Stomach (tissue), 19 donors: ENCODE measurements at places on chromosomes 2 and 18. TPM values are rescaled to one million over a fixed set of nuclear protein-coding genes. Genes with fewer than 3 reads are reported as not detected.

The MTLN gene
- 426 TPM for total RNA-seq

DNA sequence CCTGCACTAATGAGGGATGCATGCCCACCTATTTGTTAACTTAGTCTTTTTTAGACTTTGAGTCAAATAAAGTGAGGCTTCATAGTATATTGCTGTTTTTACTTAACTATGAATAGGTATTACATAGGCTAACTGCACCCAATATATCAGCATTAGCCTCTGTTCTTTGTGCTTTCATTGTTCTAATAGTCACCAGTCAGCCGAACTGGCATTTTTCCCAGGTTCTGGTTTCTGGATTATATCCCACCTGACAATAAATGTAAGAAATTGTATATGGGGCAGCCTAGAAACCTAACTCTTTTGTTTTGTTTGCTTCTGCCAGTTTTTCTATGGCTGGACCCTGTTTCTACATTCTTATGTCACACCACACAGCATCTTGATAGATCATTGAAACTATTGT is 1672.4 kb upstream of the LRRTM1 start:
- H3K27me3 ChIP-seq = no peaks in the 10 kb centered on the region
- H3K4me3 ChIP-seq = no peak overlapping the region
- H3K27ac ChIP-seq = no peak overlapping the region
- no peak for DNase-seq
- H3K36me3 ChIP-seq = no peaks in the 10 kb centered on the region
- no peaks in the 10 kb centered on the region for H3K4me1 ChIP-seq

The ADD2 gene
- total RNA-seq = 2.3 TPM

DNA sequence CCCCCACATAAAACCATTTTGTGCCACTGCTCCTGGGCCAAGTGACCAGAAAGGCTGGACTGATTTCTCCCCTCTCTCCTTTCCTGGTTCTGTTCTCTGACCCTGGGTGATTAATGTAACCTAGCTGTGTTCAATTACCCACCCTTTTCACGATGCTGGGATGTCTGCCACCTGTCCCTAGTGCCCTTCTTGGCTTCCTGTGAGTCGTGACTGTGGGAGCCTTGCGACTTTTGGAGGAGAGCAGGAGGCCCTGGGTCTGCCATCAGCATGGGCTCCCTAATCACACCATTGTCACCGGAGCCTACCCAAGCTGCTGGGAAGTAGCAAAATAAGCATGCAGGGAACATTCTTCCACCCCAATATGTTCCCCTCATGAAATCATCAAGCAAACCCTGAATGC is 38.3 kb downstream of the SRSF7 start:
- no peak overlapping the region for H3K27ac ChIP-seq
- H3K27me3 ChIP-seq = no peaks in the 10 kb centered on the region
- no peaks in the 10 kb centered on the region for H3K4me1 ChIP-seq

The SULT1C3 gene
- total RNA-seq = not detected

The FIGLA gene
- total RNA-seq = not detected

- H3K4me1 ChIP-seq = no peaks in the 10 kb centered on the region
- H3K27ac ChIP-seq = no peak overlapping the region
- H3K36me3 ChIP-seq = no peaks in the 10 kb centered on the region
- no peak overlapping the region for H3K4me3 ChIP-seq
- no peaks in the 10 kb centered on the region for H3K27me3 ChIP-seq
Observed at GRCh38 chr2:22967756-22968155, 417.2 kb upstream of the KLHL29 start.

GRCh38 chr2:54722641-54723040 is 821 bp upstream of the EML6 start:
- H3K36me3 ChIP-seq = no peaks in the 10 kb centered on the region
- DNase-seq = no peak
- H3K4me3 ChIP-seq = peak overlapping the region; percentile 85

The PRSS56 gene
- not detected for total RNA-seq

- no peak overlapping the region for H3K4me3 ChIP-seq
- H3K27me3 ChIP-seq = peaks cover 15% of the 10 kb centered on the region
- peak; percentile 55 for DNase-seq
- H3K36me3 ChIP-seq = no peaks in the 10 kb centered on the region
Observed at GRCh38 chr18:23131693-23132319, 3.5 kb upstream of the CABLES1 start.
